ENCODE measurements at places on chromosomes 1 and 21. TPM values are rescaled to one million over a fixed set of nuclear protein-coding genes. Genes with fewer than 3 reads are reported as not detected.

The PGLYRP4 gene
- not detected for total RNA-seq

- DNase-seq = no peak
Observed at GRCh38 chr1:19352839-19353238, 40.7 kb downstream of the SLC66A1 start.

DNA sequence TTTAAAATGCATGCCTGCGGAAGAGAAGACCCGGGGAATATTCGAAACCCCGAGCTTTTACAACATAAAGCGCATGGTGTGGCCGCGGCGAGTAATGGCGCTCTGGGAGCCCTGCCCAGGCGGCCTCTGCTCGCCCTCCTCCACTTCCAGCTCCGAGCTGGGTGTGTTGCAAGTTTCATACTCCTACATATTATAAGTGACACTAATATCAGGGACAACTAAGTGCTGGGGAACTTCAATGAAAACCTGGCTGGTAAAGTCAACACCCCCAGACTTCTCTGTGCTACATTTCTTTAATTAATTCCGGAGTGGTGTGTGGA lies 11.8 kb downstream of the SIM2 start:
- DNase-seq = no peak

DNA sequence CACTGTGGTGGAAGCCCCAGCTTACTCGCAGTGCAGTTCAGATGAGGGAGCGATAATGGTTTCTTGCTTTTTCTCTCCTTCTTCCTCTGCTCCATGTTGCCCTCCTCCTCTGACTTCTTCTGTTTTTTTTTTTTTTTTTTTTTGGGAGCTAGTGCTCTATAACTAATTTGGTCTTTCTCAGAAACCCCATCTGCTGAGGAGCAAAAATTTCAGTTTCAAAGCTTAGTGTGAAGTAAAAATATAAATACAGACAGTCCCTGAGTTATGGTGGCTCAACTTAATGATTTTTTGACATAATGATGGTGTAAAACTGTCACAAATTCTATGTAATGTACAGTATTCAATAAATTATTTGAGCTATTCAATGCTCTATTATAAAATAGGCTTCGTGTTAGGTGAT lies 120.7 kb downstream of the TBX19 start:
- DNase-seq = no peak

GRCh38 chr1:40694353-40694874 lies 2.9 kb downstream of the NFYC start:
- no peak for DNase-seq

The DIO1 gene
- total RNA-seq = not detected

The OR2T11 gene
- not detected for total RNA-seq

The FGR gene
- total RNA-seq = not detected

GRCh38 chr1:30648408-30649000 lies 74.9 kb downstream of the MATN1 start:
- no peak for DNase-seq

- DNase-seq = no peak
Observed at GRCh38 chr1:171817511-171818265, 23.6 kb upstream of the DNM3 start.

The PLPPR4 gene
- total RNA-seq = not detected

- DNase-seq = no peak
Observed at GRCh38 chr21:44896561-44897286, 23.2 kb upstream of the PTTG1IP start.

DNA sequence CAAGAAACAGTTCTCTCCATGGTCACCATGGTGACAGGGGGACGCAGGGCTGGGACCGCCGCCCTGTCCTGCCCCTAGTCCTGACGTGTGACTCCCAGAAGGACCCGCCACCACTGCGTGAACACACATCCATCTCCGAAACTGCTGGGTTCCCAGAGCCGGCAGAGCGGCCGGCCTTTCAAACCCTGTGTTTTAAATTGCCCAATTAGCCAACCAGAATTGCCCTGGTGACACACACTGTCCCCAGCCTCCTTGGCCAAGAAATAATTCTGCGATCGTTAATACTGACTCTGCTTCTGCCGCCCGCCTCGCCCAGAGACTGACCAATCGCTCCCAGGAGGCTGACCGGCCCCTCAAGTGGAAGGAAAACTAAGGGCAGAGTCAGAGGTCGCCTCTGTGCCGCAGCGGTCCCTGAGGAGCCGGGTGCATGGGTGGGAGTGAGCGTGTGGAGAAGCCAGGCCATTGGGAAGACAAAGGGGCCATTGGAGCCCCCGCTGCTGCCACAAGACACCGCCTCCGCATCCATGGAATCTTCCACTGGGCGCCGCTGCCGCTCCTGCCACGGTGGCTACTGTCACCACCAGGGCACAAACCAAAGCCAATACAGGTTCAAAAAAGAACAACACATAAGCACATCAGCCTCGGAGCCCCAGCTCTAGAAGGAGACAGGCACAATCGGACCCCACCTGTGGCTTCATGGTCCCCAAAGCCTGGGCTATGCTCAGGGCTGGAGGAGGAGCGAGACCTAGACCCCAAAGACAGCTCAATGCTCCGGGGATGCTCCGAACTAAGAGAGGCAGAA lies 273.2 kb downstream of the NPHP4 start:
- peak; percentile 37 for DNase-seq

The SV2A gene
- 49.5 TPM for total RNA-seq

- DNase-seq = no peak
Observed at GRCh38 chr1:240151136-240151735, 59.6 kb downstream of the FMN2 start.
